ENCODE measurements at places on chromosomes 12 and 14.

DNA sequence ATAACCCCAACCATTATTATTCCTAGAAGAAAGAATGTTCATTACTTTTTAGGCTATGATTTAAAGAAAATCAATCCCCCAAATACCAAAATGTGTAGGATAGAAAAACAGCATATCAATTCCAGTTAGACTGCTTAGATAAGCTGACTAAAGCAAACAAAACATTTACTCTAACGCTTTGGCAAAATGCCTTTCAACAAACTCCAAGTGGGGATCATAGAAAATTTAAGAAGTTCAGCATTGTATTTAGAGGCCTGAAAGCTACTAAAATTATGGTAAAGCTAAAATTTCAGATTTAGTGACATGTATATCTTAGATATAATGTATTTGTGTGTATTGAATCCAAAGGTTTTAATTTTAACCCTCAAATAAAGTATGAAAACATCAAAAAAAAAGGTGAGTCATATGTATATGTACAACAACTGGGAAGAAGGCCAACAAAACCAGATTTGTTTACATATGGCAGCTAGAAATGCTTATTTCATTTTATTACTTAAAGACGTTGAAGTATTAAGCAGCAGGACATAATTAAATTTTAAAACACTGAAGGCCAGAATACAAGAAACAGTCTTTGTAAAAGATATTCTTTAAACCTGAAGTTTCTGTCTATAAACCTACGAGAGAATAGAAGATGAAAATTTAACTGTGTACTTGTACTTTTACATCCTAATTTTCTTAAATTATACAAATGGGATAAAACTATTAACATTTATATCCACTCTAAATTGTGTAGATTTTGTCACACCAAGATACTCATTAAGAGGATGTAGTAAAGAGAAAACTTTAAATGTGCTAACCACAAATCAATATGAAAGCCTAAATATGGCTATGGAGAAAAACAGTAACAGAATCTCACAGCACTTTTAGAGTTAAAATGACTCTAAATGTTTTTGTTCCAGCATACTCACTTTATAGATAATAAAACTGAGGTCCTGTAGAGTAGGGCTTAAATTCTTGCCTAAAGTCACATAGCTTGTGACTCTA lies 71.4 kb downstream of the SLC41A2 start:
- no peak for DNase-seq

GRCh38 chr14:85358136-85358785 lies 171.7 kb upstream of the FLRT2 start:
- no peak for DNase-seq

DNA sequence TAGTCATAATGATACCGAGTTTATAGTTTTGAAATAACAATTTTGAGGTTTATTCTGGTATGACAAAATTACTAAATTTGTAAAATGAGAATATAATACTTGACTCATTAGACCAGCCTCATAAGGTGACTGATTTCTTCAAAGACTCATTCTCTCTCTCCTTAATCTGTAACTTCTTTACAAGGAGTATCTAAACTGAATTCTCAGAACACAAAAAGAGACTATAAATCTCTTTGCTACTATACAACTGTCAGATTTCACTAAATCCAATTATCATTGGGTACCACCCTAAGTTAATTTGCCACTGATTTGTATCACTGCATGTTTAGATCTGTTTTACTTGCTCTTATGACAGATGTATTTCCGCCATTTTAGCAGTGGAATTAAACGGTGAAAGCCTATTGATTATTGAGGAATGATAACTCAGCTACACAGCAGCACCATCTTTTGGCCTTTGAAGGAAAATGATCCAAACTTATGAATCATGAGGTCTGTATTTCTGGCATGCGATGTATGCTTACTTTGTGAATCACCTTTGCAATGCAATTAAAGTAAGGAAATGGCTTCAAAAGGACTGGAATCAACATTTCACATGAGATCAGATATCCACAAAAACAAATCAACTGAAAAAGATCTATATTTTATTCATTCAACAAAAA lies 161.2 kb downstream of the RERGL start:
- DNase-seq: no peak

DNA sequence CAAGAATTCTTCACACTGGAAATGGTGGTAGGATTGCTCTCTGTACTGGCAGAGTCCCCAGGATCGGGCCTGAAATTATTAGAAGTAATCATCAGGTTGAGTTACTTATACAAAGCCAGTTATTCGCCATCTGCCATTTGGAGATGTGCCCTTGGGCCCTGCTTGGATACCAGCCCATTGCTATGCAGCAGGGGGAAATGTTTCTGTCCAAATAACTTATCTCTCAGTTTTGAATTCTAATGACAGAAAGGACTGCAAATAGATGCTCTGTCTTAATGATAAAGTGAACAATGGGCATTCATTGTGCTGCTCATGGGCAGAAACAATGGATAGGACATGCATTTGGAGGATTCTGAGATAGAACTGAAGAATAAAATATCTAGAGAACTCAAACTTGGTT lies 139.1 kb upstream of the PELI2 start:
- no peak for DNase-seq

- no peak for DNase-seq
Measured at GRCh38 chr12:108315486-108316105, 23.5 kb downstream of the CMKLR1 start.

DNA sequence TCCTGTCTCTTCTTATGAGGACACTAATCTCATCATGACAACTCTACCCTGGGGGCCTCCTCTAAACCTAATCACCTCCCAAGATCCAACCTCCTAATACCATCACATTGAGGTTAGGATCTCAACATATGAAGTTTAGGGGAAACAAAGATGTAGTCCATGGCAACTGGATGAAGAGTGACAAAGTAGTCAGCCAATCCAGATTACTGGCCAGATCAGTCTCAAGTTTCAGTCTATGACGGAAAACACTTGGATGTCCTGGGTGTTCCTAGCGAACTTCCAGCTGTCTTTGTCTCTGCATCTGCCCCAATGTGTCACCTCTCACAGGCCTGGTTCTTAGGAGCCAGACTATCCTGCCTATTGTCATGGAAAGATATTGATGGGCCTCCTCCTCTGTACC lies 630.8 kb downstream of the AACS start:
- DNase-seq: no peak

- no peak for DNase-seq
Measured at GRCh38 chr14:59295951-59296350, 107.5 kb downstream of the DAAM1 start.

GRCh38 chr14:72925815-72926291 lies 411 bp upstream of the DCAF4 start:
- DNase-seq: no peak

GRCh38 chr12:53053218-53054111 lies 3.6 kb downstream of the TNS2 start:
- peak; percentile 74 for DNase-seq

DNA sequence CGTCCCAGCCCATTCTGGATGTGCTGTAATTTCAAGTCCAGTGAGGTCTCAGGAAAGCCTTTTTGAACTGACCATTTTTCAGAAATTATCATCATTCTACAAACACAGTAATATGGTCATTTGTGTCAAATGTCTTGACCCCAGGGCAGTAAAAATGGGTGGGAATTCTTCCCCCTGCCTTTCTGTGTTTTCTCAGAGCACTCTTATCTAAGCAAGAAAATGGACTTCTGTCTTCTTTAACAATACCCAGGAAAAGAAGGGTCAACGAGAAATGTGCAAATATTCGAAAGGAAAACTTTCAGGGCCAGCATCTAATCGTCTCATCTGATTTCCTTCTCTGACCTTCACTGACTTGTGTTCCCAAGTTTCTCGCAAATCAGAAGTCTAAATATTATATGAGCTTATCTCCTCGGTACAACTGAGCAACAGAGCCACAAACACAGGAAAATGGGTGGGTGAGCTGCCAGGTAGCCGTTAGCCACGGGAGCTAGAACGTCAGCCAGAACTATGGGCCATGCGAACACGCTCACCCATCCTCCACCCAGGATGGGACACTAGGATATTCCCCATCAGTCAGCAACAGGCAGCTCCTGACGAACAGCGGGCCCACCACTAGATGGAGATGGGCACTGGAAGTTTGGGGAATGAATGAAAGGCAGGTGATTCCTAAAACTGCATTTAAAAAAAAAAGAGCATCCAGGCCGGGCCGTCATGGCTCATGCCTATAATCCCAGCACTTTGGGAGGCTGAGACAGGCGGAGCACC lies 57.1 kb downstream of the VWF start:
- no peak for DNase-seq

DNA sequence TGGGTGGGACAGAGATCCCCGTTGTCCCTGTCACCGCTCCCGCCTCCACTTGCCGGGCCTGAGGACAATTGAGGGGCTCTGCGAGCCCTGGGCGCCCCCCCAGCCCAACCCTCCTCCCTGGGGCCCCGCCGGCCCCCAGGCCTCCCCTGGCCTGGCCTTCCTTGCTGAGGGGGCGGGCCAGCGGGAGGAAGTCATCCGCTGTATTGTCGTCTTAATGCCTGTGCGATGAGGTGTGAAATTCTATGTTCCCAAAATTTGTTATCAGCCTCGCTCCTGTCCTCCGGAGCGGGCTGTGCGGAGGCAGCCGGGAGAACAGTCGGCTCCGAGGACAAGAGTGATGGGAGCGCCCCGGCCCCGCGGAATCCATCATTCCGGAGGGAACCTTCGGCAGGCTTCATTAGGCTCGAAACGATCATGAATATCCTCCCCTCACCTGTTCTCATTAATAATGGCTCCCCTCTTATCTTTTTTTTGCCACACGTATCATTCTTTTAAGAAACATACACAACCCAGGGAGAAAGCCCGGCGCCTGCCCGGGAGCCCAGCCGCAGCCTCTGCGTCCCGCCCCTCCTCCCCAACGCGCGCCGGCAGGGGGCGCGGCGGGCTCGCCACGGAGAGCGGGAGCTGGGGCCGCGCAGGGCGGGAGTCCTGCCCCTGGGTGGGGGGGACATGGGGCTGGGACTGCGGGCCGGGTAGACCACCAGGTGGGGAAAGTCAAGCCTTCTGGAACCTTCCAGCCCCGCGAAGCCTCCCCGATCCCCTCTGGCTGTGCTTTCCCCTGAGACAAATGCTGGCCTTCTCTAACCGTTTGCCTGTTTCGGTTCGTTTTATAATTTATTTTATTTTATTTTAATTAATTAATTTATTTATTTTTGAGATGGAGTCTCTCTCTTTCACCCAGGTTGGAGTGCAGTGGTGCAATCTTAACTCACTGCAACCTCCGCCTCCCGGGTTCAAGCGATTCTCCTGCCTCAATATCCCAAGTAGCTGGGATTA lies 17.1 kb upstream of the DLK1 start:
- no peak for DNase-seq

DNA sequence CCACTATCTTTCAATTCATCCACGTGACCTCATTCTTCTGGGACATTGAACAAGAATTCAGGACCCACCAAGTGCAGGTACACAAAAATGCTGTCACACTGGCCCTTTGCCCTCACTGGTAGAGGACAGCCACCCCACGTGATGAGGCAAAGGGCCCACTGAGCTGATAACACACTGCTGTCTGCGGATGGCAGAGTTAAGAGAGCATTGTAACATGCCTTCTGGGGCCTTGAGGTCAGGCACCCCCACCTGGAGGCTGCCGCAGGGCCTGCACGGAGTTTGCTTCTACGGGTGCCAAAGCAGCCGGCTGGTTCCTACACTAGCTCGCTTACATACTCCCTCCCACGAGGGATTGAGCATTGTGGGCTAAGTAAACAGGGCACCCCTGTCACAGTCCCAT lies 101.0 kb downstream of the LRIG3 start:
- no peak for DNase-seq

DNA sequence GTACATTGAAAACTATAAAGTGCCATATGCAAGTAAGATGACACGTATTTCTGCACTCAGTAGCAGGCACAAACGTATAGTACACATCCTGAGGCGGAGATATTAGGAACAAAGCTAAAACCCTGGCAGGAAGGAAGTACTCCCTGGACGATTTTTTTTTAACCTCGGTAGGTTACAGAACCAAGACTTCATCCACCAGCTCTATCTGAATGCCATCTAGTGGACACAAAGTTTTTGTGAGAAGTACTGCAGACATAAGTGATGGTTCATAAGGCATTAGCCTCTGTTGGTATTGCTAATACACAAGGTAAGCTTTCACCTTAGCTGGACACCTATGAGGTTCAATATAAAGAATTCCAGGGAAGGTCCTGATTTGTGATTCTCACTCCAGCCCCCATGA lies 83.0 kb upstream of the CCDC196 start:
- DNase-seq: peak; percentile 27

DNA sequence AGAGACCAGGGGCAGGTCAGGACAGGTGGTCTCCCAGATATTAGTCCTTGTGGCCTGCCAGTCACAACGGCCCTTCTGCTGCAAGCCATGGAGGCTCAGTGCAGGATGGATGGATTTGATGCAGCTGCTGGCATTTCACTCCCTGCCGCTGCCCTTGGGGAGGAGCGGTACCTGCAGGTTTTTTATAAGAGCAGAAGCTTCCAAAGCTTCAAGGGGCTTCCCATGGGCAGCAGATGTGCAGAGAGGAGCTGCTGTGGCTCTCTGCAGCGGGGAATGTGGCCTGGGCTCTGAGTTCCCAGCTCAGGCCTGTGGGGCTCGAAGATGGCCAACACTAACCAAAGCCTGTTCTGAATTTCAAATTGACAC lies 379.3 kb downstream of the DPF3 start:
- no peak for DNase-seq

DNA sequence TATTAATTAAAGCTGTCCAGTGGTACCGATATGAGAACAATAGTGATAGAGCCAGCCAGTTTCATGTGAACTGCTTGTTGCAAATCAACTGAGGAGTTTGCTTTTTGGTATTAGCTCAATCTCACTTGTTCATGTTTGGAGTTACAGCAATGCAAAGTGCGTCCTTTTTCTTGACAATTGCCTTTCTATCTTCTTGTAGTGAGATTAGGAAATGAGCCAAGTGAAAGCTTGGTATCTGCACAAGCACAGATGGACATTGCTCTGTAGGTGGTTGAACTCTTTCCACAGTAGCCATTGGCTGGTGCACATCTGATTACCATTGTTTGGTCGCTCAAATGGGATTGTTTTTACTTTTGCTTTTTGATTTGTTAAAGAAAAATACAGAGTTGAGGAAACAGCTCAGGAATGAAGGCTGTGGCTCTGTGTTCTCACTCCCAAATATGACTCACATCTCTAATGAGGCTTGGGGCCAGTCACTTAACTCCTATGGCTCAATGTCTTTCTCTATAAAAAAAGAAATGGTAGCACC lies 241.4 kb downstream of the BMP4 start:
- DNase-seq: no peak

GRCh38 chr12:7021956-7022355 lies 3.7 kb upstream of the LPCAT3 start:
- no peak for DNase-seq

GRCh38 chr12:11723993-11724392 lies 74.5 kb downstream of the ETV6 start:
- DNase-seq: no peak
